ENCODE measurements at places on chromosomes 3 and 15. TPM values are rescaled to one million over a fixed set of nuclear protein-coding genes. Genes with fewer than 3 reads are reported as not detected.

- DNase-seq: no peak
These were observed 18.2 kb downstream of the PEX5L start for GRCh38 chr3:180018543-180018942.

DNA sequence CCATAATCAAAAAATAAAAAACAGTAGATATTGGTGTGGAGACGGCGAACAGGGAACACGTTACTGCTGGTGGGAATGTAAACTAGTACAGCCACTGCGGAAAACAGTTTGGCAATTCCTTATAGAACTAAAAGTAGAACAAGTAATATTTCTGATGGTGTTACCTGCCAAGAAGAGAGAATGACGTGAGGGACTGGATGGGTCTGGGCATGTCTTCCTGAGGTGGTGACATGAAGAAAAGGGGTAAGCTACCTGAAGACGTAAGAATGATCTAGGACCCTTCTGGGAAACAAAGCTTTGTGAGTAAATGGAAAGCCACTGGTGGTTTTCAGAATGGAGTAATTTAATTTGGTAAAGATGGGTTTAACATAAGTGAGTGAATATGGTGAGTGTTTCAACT lies 19.4 kb upstream of the PLOD2 start:
- no peak for DNase-seq

GRCh38 chr3:22284559-22284958 lies 533.5 kb upstream of the ZNF385D start:
- DNase-seq: no peak

DNA sequence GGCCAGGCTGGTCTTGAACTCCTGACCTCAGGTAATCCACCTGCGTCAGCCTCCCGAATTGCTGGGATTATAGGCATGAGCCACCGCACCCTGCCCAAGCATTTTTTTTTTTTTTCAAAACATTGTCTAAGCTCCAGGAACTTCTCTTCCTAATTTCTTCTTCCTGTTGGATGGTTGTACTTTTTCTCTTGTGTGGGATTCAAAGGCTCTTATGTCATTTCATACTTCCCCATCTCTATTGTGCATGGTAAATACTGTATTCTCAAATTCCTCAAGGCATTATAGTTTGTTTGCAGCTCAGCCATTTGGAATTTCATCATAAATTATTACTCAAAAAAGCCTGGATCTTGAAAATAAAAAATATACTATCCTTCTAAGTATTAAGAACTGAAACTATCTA lies 199.1 kb upstream of the GADL1 start:
- no peak for DNase-seq

The PLA2G4E gene
- total RNA-seq: not detected

DNA sequence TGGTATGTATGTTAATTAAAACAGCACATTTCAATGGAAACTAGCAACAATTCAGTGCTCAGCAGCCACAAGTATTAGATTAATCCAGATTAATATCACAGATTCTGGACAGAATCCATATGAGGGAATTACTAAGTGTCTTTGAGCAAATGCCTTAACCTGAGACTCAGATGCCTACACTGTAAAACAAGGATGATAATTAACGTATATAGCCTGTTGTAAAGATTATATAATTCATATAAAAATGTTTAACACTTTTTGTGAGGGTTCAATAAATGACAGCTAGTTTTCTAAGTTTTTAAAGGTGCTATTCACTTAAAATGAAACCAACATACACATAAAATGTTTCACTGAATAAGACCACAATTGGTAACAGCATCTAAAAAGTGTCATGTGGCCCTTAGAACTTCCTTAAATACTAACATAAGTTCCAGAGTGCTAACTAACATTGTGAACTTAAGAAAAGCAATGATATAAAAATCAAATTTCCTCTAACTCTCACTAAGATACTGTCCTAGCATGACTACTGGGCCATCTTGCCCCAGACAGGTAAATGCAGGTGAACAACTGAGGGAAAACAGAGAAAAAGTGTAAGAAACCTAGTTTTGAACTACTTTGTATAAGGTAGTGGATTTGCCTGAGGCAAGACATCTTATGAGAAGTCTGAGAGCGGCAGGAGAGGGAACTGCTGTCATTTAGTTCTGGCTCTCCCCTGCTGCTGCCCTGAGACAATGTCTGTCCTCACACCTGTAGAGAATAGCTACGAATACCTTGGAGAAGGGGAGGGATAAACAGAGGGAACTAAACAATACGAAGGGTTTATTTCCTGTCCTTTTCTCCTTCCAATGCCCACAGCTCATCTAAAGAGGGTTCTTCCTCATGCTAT lies 151.3 kb downstream of the ADAM10 start:
- no peak for DNase-seq

DNA sequence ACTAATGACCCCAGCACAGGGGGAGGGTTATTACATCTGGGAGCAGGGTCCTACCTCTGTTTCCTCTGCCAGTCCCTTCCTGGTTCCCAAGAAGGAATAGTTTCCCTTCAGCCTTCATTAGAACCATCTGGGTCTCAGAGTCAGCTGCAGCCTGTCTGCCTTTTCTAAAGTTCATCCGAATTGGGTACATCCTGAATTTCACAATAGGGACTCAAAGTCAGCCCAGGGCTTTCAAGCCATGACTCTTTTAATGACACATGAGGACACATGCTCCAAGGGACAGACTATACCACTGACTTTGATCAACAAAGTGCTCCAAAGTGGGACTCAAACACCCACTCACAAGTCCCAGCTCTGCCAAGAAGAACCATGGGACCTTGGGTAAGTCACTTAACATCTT lies 12.7 kb upstream of the CRABP1 start:
- DNase-seq: no peak

DNA sequence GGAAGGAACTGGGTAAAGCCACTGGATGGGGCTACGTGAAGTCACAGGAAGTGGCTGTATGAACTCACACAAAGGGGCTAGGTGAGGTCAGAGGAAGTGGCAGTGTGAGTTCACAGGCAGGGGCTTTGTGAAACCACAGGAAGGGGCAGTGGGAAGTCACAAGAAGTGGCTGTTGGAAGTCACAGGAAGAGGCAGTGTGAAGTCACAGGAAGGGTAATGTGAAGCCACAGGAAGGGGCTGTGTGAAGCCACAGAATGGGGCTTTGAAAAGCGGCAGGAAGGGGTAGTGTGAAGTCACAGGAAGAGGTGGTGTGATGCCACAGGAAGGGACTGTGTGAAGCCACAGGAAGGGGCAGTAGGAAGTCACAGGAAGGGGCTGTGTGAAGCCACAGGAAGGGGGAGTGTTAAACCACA lies 34.6 kb downstream of the GASK1A start:
- peak; percentile 49 for DNase-seq

The PLCH1 gene
- total RNA-seq: 2.4 TPM

The ZIC1 gene
- not detected for total RNA-seq

GRCh38 chr15:84874981-84875699 lies 9.3 kb upstream of the SLC28A1 start:
- DNase-seq: no peak

The KCNMB2 gene
- not detected for total RNA-seq

- DNase-seq: no peak
These were observed 51.6 kb upstream of the MRPS22 start for GRCh38 chr3:139292192-139292591.

The CCR3 gene
- 0.34 TPM for total RNA-seq

The TRIM42 gene
- not detected for total RNA-seq

DNA sequence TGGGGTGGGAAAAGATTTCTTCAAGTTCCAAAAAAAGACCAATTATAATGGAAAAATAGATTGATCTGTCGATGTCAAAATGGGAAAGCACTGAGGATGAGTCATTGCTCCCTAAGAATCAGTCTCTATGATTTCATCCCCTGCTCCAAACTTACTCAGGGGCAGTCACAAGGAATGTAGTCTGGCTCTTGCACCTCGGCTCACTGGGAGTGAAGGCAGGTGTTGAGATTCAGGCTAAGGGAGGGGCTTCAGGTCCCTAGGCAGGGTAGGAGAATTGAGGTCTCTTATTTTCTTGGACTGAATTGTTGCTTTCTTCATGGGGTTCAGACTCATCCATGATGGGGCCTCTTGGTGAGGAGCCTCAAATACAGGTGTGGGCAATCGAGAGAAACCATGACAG lies 14.2 kb downstream of the ESYT3 start:
- DNase-seq: no peak

DNA sequence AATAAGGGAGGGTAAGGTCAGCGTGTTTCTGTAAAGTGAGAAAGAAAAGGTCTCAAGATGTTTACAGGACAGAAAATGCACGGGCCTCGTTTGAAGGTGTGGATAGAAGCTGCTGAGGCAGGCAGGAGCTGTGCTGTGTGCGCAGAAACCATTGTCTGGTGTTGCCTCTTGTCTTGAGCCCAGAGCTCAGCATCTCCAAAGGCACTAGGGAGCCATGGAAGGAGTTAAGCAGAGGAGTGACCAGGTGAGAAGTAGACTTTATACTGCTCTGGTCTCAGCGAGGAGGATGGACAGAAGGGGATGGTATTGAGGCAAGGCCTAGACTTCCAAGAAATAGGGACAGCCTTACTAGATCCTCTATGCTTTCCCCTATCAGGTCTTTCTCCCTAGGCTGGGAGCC lies 13.0 kb downstream of the CAND2 start:
- no peak for DNase-seq

GRCh38 chr15:63881431-63881830 lies 47.7 kb upstream of the HERC1 start:
- no peak for DNase-seq
